ENCODE measurements at places on chromosomes 3 and 15. TPM values are rescaled to one million over a fixed set of nuclear protein-coding genes. Genes with fewer than 3 reads are reported as not detected.

The KBTBD12 gene
- not detected for total RNA-seq

The ACP3 gene
- total RNA-seq: not detected

The GOLGA6B gene
- total RNA-seq: not detected

The TNFAIP8L3 gene
- total RNA-seq: 74.1 TPM

The DGKG gene
- 0.29 TPM for total RNA-seq

The MORC1 gene
- not detected for total RNA-seq

The SKOR1 gene
- total RNA-seq: 0.10 TPM

The TERC gene
- total RNA-seq: 245 TPM

The SLC51B gene
- not detected for total RNA-seq

The FES gene
- 45.2 TPM for total RNA-seq

The TRPM7 gene
- total RNA-seq: 33.3 TPM

The KCNAB1 gene
- 0.33 TPM for total RNA-seq

The CDHR4 gene
- total RNA-seq: not detected

The TGM4 gene
- 0.33 TPM for total RNA-seq

The RBPMS2 gene
- not detected for total RNA-seq

The SCN11A gene
- under 0.01 TPM for total RNA-seq

The ECE2 gene
- total RNA-seq: not detected

The PRR20G gene
- total RNA-seq: not detected
